B cell (primary cell): ENCODE measurements at places on chromosomes 5 and 9. TPM values are rescaled to one million over a fixed set of nuclear protein-coding genes. Genes with fewer than 3 reads are reported as not detected.

The HTR1A gene
- polyA plus RNA-seq, result not detected in 2 replicates

The GFI1B gene
- polyA plus RNA-seq, result 0.09 and 0.63 TPM in 2 replicates

The CCNJL gene
- polyA plus RNA-seq, result 0.03 and 0.06 TPM in 2 replicates

The AGXT2 gene
- not detected in 2 replicates for polyA plus RNA-seq

DNA sequence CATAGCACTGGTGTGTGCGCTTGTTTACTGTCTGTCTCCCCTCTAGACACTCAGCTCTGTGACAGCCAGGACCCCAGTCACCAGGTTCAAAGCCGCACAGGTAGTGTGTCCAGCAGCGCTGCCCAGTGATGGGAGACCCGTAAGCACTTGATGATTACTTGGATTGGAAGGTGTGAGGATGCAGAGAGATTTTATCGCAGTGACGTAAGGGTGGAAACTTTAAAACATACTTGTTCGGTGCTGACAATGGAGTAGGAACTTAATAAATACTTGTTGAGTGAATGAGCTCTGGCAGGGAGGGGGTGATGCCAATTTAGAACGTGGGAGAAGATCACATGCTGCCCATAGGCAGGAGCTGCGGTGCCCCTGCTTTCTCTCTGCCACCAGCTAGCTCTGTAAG, 99.2 kb upstream of the PITX1 start:
- H3K4me1 ChIP-seq, result no peaks in the 10 kb centered on the region
- DNase-seq, result no peak
- H3K4me3 ChIP-seq, result no peak overlapping the region
- no peak overlapping the region for H3K27ac ChIP-seq
- H3K36me3 ChIP-seq, result no peaks in the 10 kb centered on the region

DNA sequence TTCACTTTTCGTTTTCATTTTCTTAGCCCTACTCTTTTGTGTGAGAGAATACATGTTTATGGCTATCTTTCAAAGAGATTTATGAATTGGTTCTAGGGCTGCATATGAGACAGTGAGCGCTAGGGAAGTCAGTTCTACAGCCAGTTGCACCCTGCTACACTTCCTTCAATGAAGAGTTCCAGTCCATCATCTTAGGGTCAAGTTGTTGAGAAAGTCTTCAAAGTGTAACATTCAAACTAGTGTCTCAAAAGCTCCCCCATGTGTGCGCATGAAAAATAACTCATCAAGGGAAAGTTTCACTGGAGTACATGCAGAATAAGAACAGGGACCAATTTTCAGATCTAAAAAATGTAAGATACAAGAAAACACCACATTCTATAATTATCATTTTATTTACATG, 317.2 kb downstream of the DEPDC1B start:
- H3K4me1 ChIP-seq, result no peaks in the 10 kb centered on the region
- peak; percentile 10 for DNase-seq
- no peak overlapping the region for H3K27ac ChIP-seq
- no peaks in the 10 kb centered on the region for H3K36me3 ChIP-seq
- no peaks in the 10 kb centered on the region for H3K27me3 ChIP-seq
- H3K4me3 ChIP-seq, result no peak overlapping the region

DNA sequence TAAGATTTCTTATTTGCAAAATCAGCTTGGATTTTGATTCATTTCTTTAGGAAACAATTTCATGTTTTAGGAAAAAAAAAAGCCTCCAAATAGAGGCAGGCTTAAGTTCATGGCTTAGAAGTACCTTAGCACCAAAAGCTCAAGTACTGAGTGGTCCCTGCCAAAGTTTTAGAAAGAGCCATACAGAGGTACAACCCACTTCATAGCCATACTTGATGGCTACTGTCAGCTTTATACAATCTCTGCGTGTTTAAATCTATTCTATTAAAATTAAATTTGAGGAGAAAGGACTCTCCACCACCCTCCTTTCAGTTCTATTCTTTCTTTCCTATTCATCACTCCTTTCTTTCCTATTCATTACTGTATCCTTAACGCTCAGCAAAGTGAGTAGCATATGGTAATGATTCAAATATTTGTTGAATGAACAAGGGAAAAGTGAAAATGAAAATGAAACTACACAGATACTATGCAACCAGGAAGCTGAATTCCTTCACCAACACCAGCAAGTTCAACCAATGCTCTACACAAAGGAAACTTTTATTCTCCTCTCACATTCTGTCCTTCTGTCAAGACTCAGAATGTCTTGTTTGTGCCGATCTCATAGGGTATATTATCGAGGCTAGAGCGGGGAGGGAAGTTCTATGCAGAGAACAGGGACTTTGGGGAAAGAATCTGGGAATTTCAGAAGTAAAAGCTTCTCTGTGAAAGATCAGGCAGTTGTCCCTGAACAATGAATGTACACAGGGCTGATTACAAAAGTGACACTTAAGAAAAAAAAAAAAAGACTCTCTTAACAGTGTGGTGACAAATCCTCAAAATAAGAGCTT, 138.6 kb upstream of the SPEF2 start:
- DNase-seq, result no peak
- H3K36me3 ChIP-seq, result no peaks in the 10 kb centered on the region
- peaks cover 4% of the 10 kb centered on the region for H3K4me1 ChIP-seq

DNA sequence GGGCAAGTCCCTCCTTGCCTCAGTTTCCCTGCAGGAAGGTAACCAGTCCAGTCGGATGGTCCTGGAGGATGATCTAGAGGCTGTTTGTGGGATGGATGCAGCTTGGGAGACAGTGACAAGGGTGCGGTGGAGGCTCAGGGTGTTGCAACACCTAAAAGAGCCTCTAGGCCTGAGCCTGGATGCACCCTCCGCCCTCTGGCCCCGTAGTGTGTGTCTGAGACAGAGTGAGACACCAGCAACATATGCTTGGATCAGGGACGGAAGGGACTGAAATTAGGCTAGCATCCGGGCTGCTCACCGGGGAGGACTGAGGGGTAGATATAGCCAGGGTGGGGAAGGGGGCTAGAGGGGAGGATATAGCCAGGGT, 1.1 kb downstream of the CRAT start:
- H3K27me3 ChIP-seq, result no peaks in the 10 kb centered on the region
- H3K4me1 ChIP-seq, result peaks cover 12% of the 10 kb centered on the region
- H3K27ac ChIP-seq, result no peak overlapping the region
- DNase-seq, result peak; percentile 39
- H3K4me3 ChIP-seq, result no peak overlapping the region

DNA sequence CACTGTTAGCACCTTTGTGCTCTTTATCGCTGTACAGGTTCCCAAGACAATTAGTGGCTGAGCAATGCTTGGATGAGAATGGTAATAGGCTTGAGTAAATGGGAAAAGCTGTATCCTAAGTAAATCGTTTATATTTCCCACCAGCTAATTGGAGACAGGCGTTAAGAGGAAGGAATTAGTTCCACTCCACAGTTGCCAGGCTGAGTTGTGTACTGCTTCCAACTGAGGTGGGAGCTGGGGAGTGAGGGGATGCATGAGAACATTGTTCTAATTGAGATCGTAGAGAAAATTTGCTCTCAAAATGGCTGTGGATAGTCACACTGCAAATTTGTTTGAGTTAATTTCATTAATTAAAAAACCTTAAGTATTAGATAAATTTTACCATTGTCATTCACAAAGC, 285.0 kb upstream of the ADAMTSL1 start:
- no peak for DNase-seq
- H3K4me1 ChIP-seq, result no peaks in the 10 kb centered on the region
- no peak overlapping the region for H3K27ac ChIP-seq
- H3K4me3 ChIP-seq, result no peak overlapping the region
- no peaks in the 10 kb centered on the region for H3K36me3 ChIP-seq

- DNase-seq, result peak; percentile 55
- peak overlapping the region; percentile 82 for H3K27ac ChIP-seq
- peaks cover 99% of the 10 kb centered on the region for H3K4me1 ChIP-seq
Measured at GRCh38 chr5:158819840-158820620, 279.7 kb downstream of the EBF1 start.

- peaks cover 16% of the 10 kb centered on the region for H3K4me1 ChIP-seq
- H3K36me3 ChIP-seq, result no peaks in the 10 kb centered on the region
- DNase-seq, result no peak
- no peak overlapping the region for H3K4me3 ChIP-seq
- peak overlapping the region; percentile 2 for H3K27ac ChIP-seq
Measured at GRCh38 chr9:131976157-131977108, 103.2 kb downstream of the MED27 start.

- no peak for DNase-seq
- no peak overlapping the region for H3K27ac ChIP-seq
- peaks cover 3% of the 10 kb centered on the region for H3K27me3 ChIP-seq
- H3K36me3 ChIP-seq, result no peaks in the 10 kb centered on the region
- no peak overlapping the region for H3K4me3 ChIP-seq
Measured at GRCh38 chr5:138498376-138498775, 33.1 kb downstream of the EGR1 start.
